Choroid plexus epithelial cell (primary cell): ENCODE measurements at places on chromosomes 5 and 9.

DNA sequence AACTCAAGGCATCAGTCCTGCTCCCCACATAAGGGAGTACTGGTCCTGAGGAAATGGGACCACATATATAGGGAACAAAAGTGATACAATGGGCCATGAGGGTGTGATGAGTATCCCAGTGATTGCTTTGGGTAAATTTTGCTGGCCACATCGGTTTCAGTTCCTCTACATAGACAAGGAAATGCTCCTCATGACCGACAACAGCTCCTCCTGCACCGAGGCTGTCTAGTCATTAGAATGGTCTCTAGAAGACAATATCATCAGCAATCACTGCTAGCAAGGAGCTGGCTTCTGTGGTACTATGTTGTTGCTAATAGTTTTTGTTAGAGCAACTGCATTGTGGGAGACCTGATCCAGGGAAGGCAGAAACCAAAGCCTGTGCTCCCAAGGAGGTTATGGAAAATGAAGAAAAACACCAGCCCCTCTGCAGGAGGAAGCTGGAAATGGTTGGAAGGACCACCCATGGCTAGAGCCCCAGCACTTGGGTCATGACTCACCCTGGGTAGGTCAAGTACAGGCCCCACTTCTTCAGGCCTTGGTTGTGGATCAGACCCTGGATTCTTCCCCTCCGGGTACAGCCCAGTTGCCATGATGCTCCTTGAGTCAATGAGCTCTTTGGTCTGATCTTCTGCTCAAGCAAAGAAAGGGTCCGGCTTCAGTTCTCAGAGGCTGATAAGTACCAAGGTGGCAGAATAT is 3.4 kb upstream of the CTSL start:
- no peak for DNase-seq

GRCh38 chr5:160020266-160020770 is 11.4 kb downstream of the TTC1 start:
- DNase-seq = peak; percentile 50

DNA sequence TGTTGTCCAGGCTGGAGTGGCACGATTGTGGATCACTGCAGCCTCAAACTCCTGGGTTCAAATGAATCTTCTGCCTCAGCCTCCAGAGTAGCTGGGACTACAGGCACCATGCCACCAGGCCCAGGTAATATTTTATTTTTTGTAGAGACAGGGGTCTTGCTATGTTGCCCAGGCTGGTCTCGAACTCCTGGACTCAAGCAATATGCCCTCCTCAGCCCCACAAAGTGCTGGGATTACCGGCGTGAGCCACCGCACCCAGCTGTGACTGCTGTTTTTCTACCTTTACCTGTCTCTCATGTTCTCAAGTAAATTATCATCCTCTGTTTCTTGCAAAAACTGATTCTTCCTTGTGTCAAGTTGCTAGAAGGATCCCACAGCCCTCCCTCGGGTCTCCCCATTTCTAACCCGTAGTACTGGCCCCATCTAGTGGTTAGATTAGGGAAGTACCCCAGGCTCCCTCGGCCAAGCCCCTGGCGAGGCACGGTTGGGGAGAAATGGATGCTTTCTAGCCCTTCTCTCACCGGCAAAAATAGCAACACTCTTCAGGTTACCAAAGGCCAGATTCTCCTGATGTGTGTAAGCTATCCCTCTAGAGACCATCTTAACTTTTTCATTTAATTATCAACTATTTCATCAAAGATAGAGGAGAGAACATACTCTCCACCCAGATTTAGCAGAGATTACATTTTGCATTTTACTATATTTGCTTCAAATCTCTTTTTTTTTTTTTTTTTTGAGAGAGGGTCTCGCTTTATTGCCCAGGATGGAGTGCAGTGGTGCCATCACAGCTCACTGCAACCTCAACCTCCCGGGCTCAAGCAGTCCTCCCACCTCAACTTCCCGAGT is 19.2 kb upstream of the TOR1B start:
- DNase-seq = peak; percentile 90

GRCh38 chr5:136631186-136631585 is 265.8 kb upstream of the TRPC7 start:
- DNase-seq = peak; percentile 41

DNA sequence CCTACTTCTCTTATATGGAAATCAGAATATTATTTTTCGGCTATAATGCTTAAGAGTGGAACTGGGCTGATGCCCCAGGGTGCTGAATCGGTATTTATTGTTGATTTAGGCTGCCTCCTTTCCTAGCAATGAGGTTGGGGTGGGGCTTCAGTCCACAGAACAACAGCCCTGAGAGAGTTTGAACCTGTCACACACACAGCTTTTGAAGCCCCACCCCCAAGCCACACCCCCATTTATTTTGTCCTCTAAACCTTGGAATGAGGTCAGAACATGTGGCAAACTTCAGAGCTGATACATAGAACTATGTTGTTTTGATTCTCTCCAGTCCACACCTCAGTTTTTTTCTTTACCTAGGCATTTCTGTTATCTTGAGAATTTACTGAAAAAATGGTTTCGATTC is 51.7 kb upstream of the CAMK4 start:
- peak; percentile 11 for DNase-seq

DNA sequence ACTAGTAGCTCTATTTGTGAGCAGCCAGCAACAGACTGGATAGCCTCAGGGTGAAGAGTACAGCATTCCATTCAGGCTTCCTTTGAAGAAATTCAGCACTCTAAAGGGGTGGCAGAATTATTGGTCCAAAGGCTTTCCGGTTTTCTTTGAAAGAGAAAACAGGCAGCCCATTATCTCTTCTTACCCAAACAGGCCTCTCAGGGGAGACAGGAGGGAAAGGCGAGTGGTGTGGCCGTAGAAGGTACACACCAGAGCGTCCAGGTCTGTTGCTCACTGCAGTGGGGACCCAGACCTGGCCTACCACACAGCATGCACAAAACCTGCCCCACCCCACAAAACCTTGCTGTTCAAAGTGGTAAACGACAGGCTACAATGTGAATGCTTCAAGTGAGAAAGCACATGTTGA is 83.3 kb downstream of the ZNF608 start:
- DNase-seq = no peak

DNA sequence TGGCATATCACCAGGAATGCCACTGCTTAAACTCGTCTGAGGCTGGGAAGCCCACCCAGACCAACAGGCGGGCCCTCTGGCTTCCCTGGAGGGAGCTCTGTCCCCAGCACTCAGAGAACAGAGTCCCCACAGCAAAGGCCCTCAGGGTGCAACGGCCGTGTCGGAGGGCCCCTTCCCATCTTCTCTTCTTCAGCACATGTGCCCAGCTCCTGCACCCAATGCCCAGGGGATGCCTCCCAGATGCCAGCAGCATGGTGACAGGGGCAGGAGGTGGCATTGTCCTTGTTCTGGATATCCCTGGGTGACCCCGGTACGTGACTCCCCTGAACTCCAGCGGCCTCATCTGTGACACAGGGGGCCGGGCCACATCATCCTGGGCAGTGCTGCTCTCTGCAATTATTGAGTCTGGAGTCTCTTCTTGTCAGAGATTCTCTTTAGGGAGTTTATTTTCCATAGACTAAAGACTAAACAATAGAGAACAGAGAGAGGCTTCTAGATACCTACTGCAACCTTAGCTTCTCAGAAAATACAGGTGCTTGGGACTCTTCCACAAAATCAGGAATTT is 13.6 kb upstream of the OLFM1 start:
- DNase-seq = no peak

GRCh38 chr5:159787837-159788236 is 128.4 kb upstream of the ADRA1B start:
- no peak for DNase-seq

DNA sequence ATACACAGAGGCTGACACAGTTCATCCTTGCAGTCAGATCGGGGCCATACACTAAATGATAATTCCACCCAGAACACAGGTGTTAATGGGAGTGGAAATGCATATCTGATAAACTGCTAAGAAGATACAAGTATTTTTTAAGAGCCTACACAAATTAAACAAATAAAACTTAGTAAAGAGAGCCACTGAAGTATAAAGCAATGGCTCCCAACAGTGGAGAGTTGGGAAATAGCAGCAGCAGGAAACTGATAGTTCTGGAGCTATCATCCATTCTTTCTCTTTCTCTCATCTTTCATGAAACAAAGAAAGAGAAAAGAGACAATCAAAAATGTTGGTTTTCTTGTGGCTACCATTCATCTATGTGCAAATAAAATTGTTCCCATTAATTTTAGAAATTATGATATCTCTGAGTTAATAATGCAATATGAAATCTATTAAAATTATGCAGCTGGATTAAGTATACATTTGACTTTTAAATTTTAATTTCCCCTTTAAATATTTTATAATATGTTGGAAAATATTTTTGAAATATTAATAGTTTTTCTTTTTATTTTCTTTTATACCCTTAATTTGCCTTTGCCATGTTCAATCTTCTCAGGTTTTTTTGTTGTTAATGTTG is 120.8 kb downstream of the EMB start:
- DNase-seq = no peak

- DNase-seq = no peak
These were observed 475.4 kb downstream of the DMAC1 start for GRCh38 chr9:7324152-7324598.

DNA sequence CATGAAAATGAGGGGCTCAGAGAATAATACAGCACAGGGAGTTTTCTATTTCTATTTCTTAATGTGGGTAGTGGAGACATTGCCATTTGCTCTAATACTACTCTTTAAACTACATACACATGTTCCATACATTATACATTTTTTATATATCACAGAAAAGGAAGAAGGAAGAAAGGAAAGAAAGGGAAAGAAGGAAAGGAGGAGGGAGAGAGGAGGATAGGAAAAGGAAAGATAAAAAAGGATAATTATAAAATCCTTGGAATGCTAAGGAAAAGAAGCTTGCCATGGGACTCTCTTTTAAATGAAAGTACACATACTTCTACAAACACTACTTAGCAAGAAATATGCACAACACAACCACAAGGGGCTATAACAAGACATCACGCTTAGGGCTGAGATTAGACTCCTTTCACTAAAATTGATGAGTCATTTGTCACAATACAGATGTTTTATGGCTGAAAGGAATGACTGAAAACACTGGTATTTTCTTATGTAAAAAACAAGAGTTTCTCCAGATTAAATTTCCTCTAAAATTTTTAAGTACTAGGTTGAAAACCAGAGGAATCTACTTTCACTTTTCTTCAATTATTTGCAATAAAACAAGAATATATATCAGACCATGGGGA is 219.8 kb downstream of the ARL15 start:
- peak; percentile 95 for DNase-seq

DNA sequence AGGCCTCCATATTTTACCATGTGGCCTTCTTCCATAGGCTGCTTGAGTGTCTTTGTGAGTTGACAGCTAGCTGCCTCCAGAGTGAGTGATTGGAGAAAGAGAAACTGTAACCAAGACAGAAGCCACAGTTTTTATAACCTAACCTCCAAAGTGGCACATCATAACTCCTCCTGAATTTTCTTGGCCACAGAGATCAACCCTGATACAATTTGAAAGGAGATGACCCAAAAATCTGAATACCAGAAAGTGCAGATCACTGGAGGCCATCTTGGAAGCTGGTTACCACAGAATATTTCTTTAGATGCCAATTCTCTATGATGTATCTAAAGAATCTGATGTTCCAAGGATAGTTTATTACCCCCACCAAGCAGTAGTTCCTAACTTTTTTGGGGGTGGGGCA is 254.3 kb upstream of the PDE4D start:
- no peak for DNase-seq

DNA sequence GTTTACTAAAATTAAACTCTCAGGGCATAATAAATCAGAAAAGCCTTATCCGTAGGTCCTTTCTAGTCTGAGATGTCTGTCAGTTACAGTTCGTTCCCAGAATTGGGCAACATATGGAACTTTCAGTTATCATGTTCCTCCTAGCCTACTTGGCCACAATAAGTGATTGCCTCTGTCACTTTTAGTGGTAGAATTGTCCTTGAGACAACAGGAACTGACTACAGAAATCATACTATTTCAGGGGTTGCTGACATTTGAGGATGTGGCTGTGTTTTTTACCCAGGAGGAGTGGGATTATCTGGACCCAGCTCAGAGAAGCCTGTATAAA is 956 bp downstream of the ZNF189 start:
- DNase-seq = no peak

GRCh38 chr9:21428235-21428634 is 12.0 kb upstream of the IFNA1 start:
- no peak for DNase-seq

DNA sequence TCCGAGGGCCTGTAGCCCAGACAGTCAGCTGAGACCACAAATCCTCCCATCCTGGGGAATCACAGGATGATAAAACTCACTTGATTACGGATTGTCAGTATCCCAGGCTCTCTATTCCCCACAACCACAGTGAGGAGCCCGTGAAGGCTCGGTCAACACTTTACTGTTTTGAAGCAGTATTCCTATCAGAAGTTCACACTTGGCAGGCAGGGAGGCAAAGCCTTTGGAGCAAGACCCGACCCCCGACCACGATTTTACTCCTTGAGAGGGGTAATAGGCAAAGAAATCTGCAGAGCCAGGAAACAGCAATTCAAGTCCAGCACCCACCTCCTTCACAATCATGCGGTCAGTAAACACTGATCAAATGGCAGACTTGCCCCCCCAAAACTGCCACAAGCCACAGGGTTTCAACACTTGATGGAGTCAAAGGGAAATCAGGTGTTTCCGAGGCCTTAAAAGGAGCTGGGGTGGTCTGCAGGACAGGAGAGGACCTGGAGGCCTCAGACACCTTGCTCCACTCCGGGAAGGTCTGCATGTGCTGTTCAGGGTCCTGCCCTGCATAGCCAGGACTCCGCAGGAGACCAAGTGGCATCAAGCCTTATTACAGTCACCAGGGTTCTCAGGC is 25.2 kb downstream of the BICD2 start:
- no peak for DNase-seq

DNA sequence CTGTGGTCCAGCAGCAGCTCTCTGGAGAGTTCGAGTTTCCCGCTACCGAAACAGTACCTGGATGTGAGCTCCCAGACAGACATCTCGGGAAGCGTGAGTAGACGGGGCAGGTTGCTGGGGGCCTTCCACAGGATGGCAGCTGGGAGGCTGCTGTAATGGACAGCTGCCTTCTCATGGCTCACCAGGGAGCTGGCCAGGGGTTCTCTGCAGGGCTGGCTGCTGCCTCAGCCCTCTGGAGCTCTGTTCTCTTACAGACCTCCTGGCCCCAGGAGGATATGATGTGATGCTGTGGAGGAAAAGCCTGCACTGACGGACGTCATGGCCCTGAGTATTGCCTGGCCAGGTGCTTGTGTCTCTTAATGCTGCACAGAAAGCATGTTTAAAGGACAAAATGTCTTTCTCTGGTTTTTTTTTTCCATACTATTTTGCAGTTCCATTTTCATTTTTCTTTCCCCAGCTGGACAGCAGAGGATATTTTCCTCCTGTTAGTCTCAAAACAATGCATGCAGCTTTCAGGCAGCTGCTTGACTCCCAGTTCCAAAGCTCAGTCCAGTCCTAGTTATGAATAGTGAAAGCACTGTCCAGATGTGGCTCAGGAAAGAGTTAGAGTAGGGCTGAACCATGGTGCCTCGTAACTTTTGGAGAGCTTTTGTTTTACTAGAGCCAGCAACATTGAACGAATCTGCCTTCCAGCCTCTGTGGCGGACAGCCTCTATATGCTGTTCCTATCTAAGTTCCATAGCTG is 77.5 kb upstream of the RARS1 start:
- peak; percentile 59 for DNase-seq

GRCh38 chr5:22354956-22355355 is 498.2 kb downstream of the CDH12 start:
- DNase-seq = no peak

GRCh38 chr5:176719113-176719739 is 71.9 kb downstream of the TSPAN17 start:
- DNase-seq = no peak
